ENCODE measurements at places on chromosomes 7 and 10.

GRCh38 chr10:76040830-76041220 lies 609.4 kb downstream of the LRMDA start:
- no peak for DNase-seq

GRCh38 chr10:102285133-102285532 lies 39.8 kb downstream of the GBF1 start:
- no peak for DNase-seq

DNA sequence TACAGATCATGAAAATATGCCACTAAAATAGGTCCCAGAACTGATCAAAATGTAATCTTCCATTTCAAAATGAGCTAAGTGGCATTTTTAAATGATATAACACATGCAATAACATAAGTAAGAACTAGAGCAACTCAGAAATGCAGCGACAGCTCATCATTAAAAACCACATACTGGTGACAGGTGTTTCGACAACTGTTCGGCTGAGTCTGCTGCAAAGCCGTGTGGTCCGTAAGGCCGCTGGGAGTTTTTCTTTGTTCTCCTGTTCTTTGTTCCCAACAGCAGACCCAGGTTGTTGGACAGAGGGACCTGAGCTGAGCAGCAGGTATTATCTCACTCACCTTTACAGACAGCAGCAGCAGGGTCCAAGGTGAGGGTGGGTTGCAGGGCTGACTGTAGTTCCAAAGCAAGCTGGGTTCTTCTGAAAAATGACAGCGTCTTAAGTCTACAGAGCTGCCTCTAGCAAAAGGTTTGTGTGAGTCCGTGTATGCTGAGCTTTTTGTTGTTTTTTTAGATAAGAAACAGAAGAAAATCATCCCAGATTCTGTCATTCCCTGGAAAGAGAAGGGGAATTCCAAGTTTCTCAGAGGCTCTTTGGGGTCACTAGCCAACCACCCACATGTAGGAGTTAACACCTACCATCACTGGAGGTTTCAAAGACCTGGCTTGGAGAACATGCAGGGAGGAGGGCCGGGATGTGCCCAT lies 45.4 kb upstream of the MACROH2A2 start:
- DNase-seq: no peak

GRCh38 chr10:124680675-124681074 lies 63.5 kb downstream of the FAM53B start:
- no peak for DNase-seq

GRCh38 chr7:70680743-70681468 lies 451.0 kb upstream of the GALNT17 start:
- DNase-seq: peak; percentile 58

- peak; percentile 56 for DNase-seq
These were observed 1.2 kb downstream of the LGI1 start for GRCh38 chr10:93758891-93759410.

- DNase-seq: no peak
These were observed 141.1 kb downstream of the CCSER2 start for GRCh38 chr10:84469470-84469869.

GRCh38 chr7:139358541-139359365 lies 941 bp upstream of the LUC7L2 start:
- peak; percentile 50 for DNase-seq
